ENCODE measurements at places on chromosomes 4 and X. TPM values are rescaled to one million over a fixed set of nuclear protein-coding genes. Genes with fewer than 3 reads are reported as not detected.
A peak's percentile ranks its signal among the peaks of the same experiment; 100 is the strongest.

DNA sequence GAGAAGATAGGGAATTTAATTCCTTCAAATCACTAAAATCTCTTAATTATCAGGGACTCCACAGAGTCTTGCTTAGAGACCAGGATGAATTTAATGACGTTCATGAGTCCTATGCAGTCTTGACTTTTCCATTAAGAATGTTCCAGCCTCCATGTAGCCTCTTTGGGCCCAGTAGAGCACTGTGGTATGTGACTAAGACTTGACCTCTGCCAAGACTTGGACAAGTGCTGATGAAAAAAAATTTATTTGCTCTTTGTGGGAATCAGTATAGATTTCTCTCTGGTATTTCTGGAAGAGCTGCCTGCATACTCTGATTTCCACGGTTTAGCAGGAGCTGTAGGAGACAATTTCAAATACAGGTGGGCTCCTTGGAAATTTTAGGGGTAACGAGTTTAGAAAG lies 40.6 kb downstream of the CHRDL1 start:
- DNase-seq: no peak

- peak; percentile 52 for DNase-seq
Observed at GRCh38 chrX:134512566-134512965, 52.6 kb downstream of the HPRT1 start.

DNA sequence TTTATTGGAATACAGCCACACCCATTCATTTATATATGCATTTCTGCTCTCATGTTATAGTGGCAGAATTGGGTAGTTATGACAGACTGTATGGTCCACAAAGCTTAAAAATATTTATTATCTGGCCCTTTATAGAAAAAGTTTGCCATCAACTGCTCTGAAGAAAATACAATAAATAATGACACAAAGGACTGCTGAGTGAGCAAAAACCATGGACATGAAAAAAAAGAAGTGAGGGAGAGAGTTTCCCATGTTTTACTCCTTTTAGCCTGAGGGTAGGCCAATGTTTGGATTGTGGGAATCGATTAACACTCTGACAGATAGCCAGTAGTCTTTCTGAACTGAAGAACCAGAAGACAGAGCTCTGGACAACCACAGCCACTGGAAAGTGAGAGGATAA lies 149.2 kb downstream of the CHRDL1 start:
- DNase-seq: no peak

- DNase-seq: no peak
Observed at GRCh38 chrX:107677501-107677901, 49.2 kb downstream of the PRPS1 start.

GRCh38 chr4:48337731-48338130 lies 3.6 kb upstream of the SLAIN2 start:
- no peak for DNase-seq

GRCh38 chrX:97119474-97120109 lies 235.9 kb downstream of the RPA4 start:
- DNase-seq: no peak

PTPN13 gene
- 10.5 TPM for total RNA-seq

FAM53A gene
- total RNA-seq: 7.8 TPM

ENAM gene
- total RNA-seq: not detected

CENPC gene
- total RNA-seq: 10.2 TPM
